ENCODE measurements at places on chromosomes 7 and 10. TPM values are rescaled to one million over a fixed set of nuclear protein-coding genes. Genes with fewer than 3 reads are reported as not detected.

ING3 gene
- 20.7 TPM for total RNA-seq

LBX1 gene
- total RNA-seq: 4.7 TPM

- peaks cover 9% of the 10 kb centered on the region for H3K36me3 ChIP-seq
- no peak overlapping the region for H3K27ac ChIP-seq
- no peak for DNase-seq
- H3K27me3 ChIP-seq: no peaks in the 10 kb centered on the region
- H3K4me1 ChIP-seq: peaks cover 20% of the 10 kb centered on the region
- no peak overlapping the region for H3K4me3 ChIP-seq
Measured at GRCh38 chr7:92680442-92680841, 90.3 kb upstream of the FAM133B start.

GRCh38 chr7:88363249-88363648, 56.6 kb upstream of the STEAP4 start:
- no peak overlapping the region for H3K27ac ChIP-seq
- no peaks in the 10 kb centered on the region for H3K27me3 ChIP-seq
- H3K4me1 ChIP-seq: no peaks in the 10 kb centered on the region
- H3K4me3 ChIP-seq: no peak overlapping the region
- no peak for DNase-seq
- H3K36me3 ChIP-seq: no peaks in the 10 kb centered on the region

- no peaks in the 10 kb centered on the region for H3K36me3 ChIP-seq
- no peak overlapping the region for H3K4me3 ChIP-seq
- DNase-seq: no peak
- no peak overlapping the region for H3K27ac ChIP-seq
- peaks cover 14% of the 10 kb centered on the region for H3K4me1 ChIP-seq
Measured at GRCh38 chr7:104903044-104903443, 111.0 kb upstream of the KMT2E start.

- H3K4me1 ChIP-seq: peaks cover 30% of the 10 kb centered on the region
- H3K27ac ChIP-seq: no peak overlapping the region
- no peak for DNase-seq
- H3K27me3 ChIP-seq: no peaks in the 10 kb centered on the region
- H3K36me3 ChIP-seq: peaks cover 63% of the 10 kb centered on the region
Measured at GRCh38 chr7:137882806-137883205, 36.0 kb upstream of the DGKI start.

FAM25A gene
- total RNA-seq: not detected

PRXL2A gene
- 89.2 TPM for total RNA-seq

DNA sequence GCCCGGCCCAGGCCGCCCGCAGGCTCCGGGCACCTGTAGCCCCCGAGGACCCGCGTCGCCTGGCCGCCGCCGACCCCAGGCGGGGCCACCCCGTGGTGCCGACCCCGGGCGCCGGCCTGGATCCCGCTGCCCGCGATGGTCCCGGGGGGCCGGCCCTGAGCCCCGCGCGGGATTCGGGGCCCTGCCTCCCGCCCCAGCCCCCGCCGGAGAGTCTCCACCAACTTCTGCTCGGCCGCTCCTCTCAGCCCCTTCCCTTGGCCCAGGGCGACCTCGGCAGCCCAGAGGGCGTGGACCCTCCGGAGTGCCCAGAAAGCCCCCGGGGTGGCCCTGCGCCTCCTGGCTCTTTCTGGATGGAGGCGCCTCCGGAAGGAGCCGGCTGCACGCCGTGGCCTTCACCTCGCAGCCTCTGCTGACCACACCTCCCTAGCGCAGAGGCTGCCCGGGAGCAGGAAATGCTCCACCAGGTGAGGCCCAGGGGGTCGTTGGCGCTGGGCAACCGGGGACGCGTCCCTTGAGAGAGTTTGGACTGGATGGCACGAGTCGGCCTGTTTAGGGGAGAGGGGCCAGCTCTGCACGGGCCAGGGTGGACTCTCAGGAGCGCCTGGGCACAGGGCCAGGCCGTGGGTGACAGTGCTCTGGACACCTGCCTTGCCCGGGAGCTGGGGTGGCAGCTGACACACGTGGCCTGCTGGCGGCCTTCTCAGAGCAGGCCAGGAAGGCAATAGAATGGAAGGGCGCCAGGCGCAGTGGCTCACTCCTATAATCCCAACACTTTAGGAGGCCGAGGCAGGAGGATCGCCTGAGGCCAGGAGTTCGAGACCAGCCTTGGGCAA, 529 bp downstream of the ZNF853 start:
- H3K4me1 ChIP-seq: peaks cover 4% of the 10 kb centered on the region
- no peaks in the 10 kb centered on the region for H3K36me3 ChIP-seq
- peak overlapping the region; percentile 72 for H3K4me3 ChIP-seq
- H3K27ac ChIP-seq: no peak overlapping the region
- no peak for DNase-seq
- peaks cover 3% of the 10 kb centered on the region for H3K27me3 ChIP-seq

NUPR2 gene
- total RNA-seq: not detected

DNA sequence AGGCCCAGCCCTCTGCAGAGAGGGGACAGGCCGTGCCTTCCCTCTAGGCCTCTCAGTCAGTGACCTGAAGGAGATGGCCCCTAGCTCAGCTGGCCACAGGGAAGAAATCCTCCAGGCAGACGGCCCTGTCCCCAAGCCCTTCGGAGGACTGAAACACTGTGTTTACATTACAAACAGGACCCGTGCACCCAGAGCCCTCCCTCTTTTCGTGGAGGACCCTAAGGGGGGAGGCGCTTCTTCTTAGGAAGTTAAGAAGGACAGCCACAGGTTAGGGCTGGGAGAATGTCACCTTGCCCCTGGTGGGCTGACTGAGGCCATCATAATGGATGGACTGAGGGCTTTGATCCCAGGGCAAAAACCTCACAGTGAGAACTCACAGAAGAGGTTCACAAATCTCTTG, 154.9 kb downstream of the SLIT1 start:
- H3K27ac ChIP-seq: no peak overlapping the region
- H3K4me3 ChIP-seq: no peak overlapping the region
- no peak for DNase-seq
- peaks cover 2% of the 10 kb centered on the region for H3K4me1 ChIP-seq
- H3K36me3 ChIP-seq: no peaks in the 10 kb centered on the region

GRCh38 chr7:107044347-107045194, at the start of gene PRKAR2B:
TSS of gene PRKAR2B (plus strand) at chr7:107044705. CDS start at chr7:107044908, 203 bp downstream.
- peaks cover 16% of the 10 kb centered on the region for H3K4me1 ChIP-seq
- H3K27ac ChIP-seq: peak within 1 kb of the TSS; percentile 60
- peaks cover 9% of the 10 kb centered on the region for H3K27me3 ChIP-seq
- peak; percentile 85 for DNase-seq
- H3K36me3 ChIP-seq: no peaks in the 10 kb centered on the region

NEUROD6 gene
- total RNA-seq: not detected

- no peak overlapping the region for H3K27ac ChIP-seq
- no peak for DNase-seq
- no peaks in the 10 kb centered on the region for H3K4me1 ChIP-seq
- no peaks in the 10 kb centered on the region for H3K27me3 ChIP-seq
- no peak overlapping the region for H3K4me3 ChIP-seq
Measured at GRCh38 chr7:17745610-17746009, 194.7 kb downstream of the SNX13 start.

- no peak overlapping the region for H3K4me3 ChIP-seq
- no peak for DNase-seq
- H3K36me3 ChIP-seq: peaks cover 73% of the 10 kb centered on the region
- H3K4me1 ChIP-seq: peaks cover 27% of the 10 kb centered on the region
- H3K27ac ChIP-seq: no peak overlapping the region
Measured at GRCh38 chr10:62093863-62094291, 174.8 kb downstream of the RTKN2 start.

DNA sequence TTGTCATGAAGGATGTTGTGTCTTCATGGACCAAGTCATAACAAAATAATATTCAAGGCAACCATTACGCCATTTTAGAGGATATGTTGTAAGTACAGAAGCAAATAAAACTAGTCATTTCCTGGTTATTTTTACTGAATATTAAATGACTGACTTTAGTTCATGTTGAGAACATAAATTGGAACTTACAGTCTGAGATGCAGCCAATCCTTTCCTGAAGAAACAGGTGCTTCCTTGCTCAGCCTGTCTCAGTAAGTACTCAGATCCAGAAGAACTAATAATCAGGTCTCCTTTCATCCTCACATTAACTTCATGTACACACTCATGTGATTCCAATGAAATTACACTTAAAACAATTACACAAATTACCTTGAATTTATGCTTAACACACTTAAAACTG, 12.3 kb downstream of the SEMA3A start:
- no peak overlapping the region for H3K27ac ChIP-seq
- no peaks in the 10 kb centered on the region for H3K27me3 ChIP-seq
- no peak overlapping the region for H3K4me3 ChIP-seq
- DNase-seq: no peak
- H3K36me3 ChIP-seq: peaks cover 21% of the 10 kb centered on the region

DNA sequence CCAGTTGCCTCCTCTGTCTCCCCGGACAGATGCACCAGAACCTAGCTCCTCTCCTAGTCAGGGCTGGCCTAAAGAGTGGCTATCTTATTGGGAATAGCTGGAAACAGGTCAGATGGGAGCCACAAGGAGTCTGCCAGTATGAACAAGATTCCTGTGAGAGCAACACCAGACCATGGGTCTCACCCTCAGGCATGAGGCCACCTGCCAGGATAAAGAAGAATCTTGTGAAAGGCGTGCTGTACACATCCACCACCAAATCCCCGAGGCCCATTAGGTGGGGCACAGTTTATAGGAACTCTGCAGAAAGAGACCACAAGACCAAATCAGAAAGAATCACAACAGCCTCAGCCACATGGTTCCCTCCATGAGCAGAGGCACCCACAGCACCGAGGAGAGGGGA, 325.9 kb downstream of the TNS3 start:
- peaks cover 18% of the 10 kb centered on the region for H3K4me1 ChIP-seq
- peak overlapping the region; percentile 83 for H3K4me3 ChIP-seq
- H3K36me3 ChIP-seq: peaks cover 8% of the 10 kb centered on the region
- H3K27ac ChIP-seq: no peak overlapping the region
- DNase-seq: no peak

DNA sequence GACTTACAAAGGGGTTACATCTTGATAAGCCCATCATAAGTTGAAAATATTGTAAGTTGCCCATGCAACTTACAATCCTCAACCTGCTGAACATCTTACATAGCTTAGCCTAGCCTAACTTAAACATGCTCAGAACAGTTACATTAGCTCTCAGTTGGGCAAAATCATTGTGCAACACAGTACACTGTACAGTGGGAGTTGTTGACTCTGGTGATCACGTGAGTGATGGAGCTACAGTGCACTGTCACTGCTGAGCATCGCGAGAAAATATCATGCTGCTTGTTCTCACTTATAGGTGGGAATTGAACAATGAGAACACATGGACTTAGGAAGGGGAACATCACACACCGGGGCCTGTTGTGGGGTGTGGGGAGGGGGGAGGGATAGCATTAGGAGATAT, 214.9 kb upstream of the ZMIZ1 start:
- H3K36me3 ChIP-seq: no peaks in the 10 kb centered on the region
- H3K4me1 ChIP-seq: peaks cover 13% of the 10 kb centered on the region
- H3K27me3 ChIP-seq: peaks cover 5% of the 10 kb centered on the region
- no peak overlapping the region for H3K27ac ChIP-seq
- no peak overlapping the region for H3K4me3 ChIP-seq

- DNase-seq: no peak
- no peaks in the 10 kb centered on the region for H3K36me3 ChIP-seq
- no peak overlapping the region for H3K27ac ChIP-seq
- no peak overlapping the region for H3K4me3 ChIP-seq
Measured at GRCh38 chr10:104591441-104591840, 49.6 kb upstream of the SORCS3 start.

- H3K4me1 ChIP-seq: no peaks in the 10 kb centered on the region
- no peak overlapping the region for H3K27ac ChIP-seq
- H3K4me3 ChIP-seq: no peak overlapping the region
- no peak for DNase-seq
- H3K36me3 ChIP-seq: peaks cover 4% of the 10 kb centered on the region
- no peaks in the 10 kb centered on the region for H3K27me3 ChIP-seq
Measured at GRCh38 chr10:99673492-99673891, 14.2 kb downstream of the ENTPD7 start.

AHR gene
- 66.0 TPM for total RNA-seq

DNA sequence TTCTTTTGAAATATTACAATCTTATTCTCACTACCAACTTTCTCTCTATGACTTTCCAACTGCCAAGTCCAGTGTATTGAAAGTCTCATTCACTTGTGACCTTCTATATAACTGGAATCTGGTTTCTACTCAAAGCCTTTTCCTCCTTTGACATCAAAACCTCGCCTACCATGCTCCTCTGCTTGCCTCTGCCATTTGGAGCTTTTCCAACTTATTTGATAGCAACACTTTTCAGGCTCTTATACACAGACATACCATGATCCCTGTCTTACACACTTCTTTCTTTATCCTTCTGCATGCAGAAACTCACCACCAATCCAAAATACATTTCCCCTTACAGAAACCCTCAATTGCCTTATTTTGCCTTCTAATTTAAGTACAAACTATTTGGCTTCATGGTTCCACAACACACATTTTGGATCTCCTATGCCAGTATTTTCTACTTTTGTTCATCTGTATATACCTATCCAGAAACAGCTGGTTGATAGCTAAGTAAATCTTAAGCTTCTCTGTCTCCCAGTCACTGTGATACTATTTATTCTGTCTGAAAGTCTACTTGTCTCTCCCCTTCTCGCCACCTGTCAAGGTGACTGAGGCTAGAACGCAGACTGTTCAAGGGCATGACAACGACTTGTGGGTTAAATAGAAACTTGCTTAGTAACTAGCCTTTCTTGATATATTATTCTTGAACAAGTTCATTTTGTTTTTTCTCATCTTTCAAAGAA, 22.4 kb downstream of the GNG11 start:
- no peak overlapping the region for H3K4me3 ChIP-seq
- no peak for DNase-seq
- no peak overlapping the region for H3K27ac ChIP-seq
- no peaks in the 10 kb centered on the region for H3K36me3 ChIP-seq

DNA sequence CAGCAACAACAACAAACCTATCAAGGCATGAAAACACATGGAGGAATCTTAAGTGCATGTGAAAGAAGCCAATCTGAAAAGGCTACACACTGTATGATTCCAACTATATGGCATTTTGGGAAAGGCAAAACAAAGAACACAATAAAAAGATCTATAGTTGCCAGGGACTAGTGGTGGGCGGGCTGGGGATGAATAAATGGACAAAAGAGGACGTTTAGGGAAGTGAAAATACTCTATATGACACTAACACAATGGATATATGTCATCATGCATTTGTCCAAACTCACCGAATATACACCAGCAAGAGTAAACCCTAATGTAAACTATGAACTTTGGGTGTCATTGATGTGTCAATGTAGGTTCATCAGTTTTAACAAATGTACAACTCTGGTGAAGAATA, 89.1 kb downstream of the SEMA3E start:
- H3K4me1 ChIP-seq: no peaks in the 10 kb centered on the region
- H3K27ac ChIP-seq: no peak overlapping the region
- no peaks in the 10 kb centered on the region for H3K27me3 ChIP-seq
- DNase-seq: no peak
- H3K36me3 ChIP-seq: no peaks in the 10 kb centered on the region

GRCh38 chr10:15385552-15386455, 14.7 kb upstream of the FAM171A1 start:
- no peaks in the 10 kb centered on the region for H3K36me3 ChIP-seq
- no peak overlapping the region for H3K4me3 ChIP-seq
- H3K27ac ChIP-seq: no peak overlapping the region
- DNase-seq: no peak
- H3K27me3 ChIP-seq: peaks cover 8% of the 10 kb centered on the region
- H3K4me1 ChIP-seq: peaks cover 20% of the 10 kb centered on the region

Measured in type B pancreatic cell (in vitro differentiated cells).